Jurkat, Clone E6-1 (cell line): ENCODE measurements at places on chromosomes 16 and 17.

- DNase-seq = no peak
Observed at GRCh38 chr17:77479372-77480198, 338.8 kb downstream of the SEC14L1 start.

DNA sequence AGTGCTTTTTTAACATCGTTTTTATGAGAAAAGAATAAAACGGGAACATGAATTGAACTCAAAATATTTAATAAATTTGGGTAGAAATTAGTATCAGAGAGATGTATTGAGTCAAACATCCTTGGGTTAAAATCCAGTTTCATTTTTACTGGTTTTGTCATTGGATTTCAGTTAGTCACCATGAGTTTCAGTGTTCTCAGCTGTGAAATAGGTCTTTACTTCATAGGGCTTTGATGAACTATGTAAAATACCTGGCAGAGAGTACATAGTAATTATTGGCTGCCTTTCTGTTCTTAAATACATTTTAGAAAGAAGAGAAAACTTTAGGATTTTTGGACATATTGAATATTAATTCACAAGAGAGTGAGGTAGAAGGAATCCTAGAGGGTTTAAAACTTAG lies 105.8 kb downstream of the TANC2 start:
- DNase-seq = no peak

DNA sequence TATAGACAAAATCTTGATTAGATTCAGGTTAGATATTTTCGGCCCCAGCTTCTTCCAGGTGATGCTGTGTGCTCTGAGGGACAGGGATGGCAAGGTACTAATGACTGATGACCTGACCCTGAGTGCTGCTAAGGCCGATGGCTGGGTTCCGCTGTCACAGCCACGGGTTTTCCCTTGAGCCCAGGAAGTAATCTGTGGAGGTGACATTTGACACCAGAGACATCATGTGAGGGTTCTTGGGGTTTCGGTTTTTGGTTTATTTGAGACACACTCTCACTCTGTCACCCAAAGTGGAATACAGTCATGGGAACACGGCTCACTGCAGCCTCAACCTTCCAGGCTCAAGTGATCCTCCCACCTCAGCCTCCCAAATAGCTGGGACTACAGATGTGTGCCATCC lies 9.8 kb downstream of the OTOP3 start:
- DNase-seq = no peak

GRCh38 chr17:49692751-49693150 lies 14.9 kb upstream of the SPOP start:
- no peak for DNase-seq

GRCh38 chr17:301681-302299 lies 50.8 kb downstream of the RPH3AL start:
- DNase-seq = no peak

- DNase-seq = no peak
Observed at GRCh38 chr16:75576384-75576811, 10.2 kb downstream of the GABARAPL2 start.

DNA sequence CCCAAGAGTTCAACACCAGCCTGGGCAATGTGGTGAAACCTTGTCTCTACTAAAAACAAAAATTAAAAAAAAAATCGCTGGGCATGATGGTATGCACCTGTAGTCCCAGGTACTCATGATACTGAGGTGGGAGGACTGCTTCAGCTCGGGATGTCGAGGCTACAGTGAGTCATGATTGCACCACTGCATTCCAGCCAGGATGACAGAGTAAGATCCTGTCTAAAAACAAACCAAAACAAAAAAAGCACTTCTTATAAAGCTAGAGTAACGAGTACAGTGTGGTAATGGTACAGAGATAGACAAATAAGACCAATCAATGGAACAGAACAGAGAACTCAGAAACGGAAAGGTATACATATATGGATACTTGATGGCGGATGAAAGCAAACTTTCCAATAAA lies 4.4 kb downstream of the NSMCE1 start:
- DNase-seq = no peak

GRCh38 chr16:24858219-24859041 lies 12.7 kb downstream of the SLC5A11 start:
- peak; percentile 39 for DNase-seq

GRCh38 chr17:67865438-67865837 lies 40.1 kb downstream of the BPTF start:
- no peak for DNase-seq

DNA sequence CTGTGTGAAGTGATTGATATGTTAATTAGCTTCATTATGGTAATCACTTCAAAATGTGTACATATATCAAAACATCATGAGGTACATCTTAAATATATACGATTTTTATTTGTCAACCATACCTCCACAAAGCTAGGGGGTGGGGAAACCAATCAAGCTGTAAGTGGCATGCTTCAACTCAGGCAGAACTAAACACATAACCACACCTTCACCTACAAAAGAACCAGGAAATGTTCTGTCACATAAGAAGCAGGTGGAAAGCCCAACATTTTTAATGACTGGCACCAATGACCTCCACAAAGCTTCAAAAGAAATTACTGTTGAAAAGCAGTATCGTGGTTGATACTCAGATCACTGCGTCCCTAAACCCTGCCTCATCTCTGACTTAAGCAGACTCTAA lies 867.7 kb upstream of the EEF2KMT start:
- DNase-seq = no peak

DNA sequence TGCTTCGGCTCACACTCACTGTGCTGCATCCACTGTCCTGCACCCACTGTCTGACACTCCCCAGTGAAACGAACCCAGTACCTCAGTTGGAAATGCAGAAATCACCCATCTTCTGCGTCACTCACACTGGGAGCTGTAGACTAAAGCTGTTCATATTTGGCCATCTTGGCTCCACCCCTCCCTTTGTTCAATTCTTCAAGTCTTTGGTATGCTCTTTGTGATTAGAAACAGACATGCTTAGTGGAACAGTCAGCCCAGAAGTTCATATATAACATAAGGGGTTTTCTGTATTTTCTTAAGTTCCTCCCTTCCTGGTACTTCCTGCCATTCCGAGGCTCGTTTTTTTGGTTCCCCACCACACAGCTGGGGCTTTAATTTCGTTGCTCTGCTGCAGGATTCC lies 398.5 kb upstream of the DYNLRB2 start:
- DNase-seq = no peak

DNA sequence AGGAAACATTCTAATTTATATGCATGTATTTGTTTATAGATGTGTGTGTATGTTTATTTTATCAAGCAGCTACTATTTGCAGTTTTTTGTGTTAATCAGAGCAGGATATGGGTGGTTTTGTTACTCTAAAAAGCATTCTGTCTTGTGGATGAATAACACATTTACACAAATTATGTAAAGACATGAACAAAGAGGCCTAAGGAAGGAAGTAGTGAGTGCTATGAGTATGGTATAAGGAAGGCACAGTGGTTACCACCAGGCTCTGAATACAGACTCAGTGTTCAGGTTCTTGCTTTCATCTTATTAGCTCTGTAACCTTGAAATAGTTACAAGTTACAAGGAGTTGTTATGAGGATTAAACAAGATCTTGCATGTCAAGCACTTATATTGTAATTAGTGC lies 33.9 kb downstream of the STXBP4 start:
- DNase-seq = no peak

- DNase-seq = no peak
Observed at GRCh38 chr16:89430436-89431157, 59.8 kb downstream of the ANKRD11 start.

- DNase-seq = no peak
Observed at GRCh38 chr17:3543453-3543852, 14.2 kb downstream of the TRPV3 start.

DNA sequence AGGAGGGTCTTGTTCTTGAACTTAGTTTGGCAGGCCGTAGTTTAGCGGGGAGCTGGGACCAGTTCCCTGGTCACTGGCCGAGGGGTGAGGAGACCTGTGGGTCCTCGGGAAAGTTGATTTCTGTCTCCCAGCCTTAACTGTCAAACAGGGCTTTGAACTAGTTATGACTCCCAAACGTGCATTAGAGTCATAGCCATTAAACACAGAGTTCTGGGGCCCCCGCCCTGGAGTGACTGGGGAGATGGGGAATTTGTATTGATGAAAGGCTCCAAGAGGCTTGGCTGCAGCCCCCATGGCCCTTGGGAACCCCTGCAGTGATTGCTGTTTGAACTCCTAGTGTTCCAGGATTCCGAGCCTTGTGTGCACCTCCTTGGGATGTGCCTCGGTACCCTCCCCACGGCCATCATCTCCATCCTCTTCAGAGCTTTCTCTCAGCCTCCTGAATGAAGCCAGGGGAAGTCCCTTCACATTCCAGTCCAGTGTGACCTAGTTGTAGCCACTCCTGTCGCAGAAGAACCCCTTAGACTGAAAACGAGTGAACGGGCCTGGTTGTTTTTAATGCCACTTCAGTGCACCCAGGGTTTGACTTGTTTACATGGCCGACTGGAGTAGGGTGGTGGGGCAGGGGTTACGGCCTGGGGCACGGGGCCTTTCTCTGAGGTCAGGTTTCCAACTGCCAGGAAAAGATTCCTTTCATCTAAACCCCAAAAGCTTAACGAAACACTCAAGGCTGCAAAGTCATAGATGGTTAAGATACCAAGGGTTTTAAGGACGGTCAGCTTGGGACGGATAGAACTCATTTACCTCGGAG lies 1.4 kb downstream of the MPRIP start:
- no peak for DNase-seq
